ENCODE measurements at places on chromosomes 6 and 20. TPM values are rescaled to one million over a fixed set of nuclear protein-coding genes. Genes with fewer than 3 reads are reported as not detected.
A peak's percentile ranks its signal among the peaks of the same experiment; 100 is the strongest.

DNA sequence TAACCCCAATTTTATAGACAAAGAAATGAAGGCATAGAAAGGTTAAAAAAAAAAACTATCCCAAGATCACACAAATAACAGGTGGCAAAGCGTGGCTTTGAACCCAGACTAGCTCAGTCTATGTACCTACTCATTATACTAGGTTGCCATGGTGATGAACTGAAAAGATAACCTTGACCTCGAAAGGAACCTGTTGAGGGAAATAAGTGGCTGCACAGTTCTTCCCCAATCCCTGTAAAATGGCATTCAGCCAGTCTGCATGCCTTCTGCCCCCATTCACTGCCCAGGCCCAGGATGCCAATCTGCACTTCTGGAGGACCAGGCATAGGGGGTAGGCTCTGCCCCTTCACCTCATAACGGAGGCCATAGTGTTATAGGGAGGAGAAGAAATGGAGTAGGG lies 295.2 kb downstream of the PTPRT start:
- no peak for DNase-seq

DNA sequence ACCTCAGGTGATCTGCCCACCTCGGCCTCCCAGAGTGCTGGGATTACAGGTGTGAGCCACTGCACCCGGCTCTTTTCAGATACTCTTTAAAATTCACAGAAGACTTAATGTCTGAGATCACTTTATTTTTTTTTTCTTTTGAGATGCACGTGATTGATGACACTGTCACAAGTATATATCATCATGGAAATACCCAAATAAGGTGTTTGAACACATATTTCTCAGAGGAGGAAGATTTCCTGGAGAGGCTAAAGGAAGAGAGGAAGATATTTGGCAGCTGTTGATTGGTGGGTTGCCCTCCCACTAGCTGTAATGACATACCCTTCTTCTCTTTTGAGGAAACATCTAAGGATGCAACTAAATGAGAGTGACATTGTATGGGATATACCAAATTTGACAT lies 225.9 kb upstream of the CITED2 start:
- no peak for DNase-seq

Gene MCM8
- polyA plus RNA-seq, result 3.1 TPM

DNA sequence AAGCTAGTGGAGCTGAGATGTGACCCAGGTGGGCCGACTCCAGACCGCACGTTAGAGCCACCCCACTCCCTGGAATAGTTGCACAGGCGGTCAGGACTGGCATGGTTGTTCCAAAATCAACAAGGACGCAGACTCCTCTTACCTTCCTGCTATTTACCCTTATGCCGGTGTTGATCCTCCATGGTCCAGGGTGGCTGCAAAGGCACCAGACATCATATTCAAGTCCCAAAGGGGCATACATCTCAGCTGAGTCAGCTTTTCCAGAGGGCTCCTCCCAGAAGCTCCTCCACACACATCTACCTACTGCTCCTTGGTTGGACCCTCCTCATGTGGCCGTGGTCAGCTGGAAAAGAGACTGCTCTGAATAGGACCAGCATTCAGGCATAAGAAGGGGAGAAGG lies 112.2 kb downstream of the SYCP2 start:
- DNase-seq, result peak; percentile 47

GRCh38 chr6:12351672-12352071 lies 61.5 kb downstream of the EDN1 start:
- no peak for DNase-seq

GRCh38 chr20:2164966-2165365 lies 63.3 kb downstream of the STK35 start:
- no peak for DNase-seq

Gene FNDC11
- 0.98 TPM for polyA plus RNA-seq

GRCh38 chr6:150695652-150696051 lies 96.0 kb downstream of the PLEKHG1 start:
- no peak for DNase-seq

GRCh38 chr6:11744753-11745152 lies 33.9 kb downstream of the ADTRP start:
- no peak for DNase-seq

Gene PMEPA1
- 4.8 TPM for polyA plus RNA-seq

GRCh38 chr6:145147981-145148749 lies 587.2 kb downstream of the EPM2A start:
- DNase-seq, result no peak

DNA sequence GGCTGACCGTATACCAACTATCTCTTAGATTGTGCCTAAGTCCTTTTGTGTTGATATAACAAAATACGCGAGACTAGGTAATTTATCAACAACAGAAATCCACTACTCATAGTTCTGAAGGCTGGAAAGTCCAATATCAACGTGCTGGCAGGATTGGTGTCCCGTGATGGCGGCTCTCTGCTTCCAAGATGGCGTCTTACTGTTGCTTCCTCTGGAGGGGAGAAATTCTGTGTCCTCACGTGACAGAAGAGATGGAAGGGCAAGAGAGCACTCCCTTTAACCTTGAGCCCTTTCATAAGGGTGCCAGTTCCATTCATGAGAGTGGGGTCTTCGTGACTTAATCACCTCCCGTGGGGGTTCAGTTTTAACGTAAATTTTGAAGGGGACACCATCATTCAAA lies 28.1 kb downstream of the RNF144B start:
- DNase-seq, result no peak

DNA sequence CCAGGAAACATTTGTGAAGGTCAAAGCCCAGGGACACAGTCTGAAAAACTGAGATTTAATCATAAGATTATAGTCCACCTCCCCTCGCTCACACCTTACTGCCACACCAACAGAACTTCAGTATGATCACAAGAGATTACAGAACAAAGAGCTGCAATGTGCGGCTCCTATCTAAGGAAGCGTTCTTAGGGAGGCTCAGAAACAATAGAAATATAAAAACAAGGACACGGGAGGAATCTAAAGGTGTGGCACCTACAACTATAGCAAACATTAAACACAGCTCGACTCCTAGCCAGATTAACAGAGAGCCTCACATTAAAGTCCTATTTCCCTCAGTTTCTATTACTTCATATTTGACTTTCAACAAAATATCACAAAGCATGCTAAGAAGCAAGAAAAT lies 40.4 kb upstream of the THEMIS start:
- no peak for DNase-seq

Gene CCHCR1
- 11.1 TPM for polyA plus RNA-seq

- no peak for DNase-seq
Observed at GRCh38 chr20:42779216-42779615, 410.5 kb downstream of the PTPRT start.

DNA sequence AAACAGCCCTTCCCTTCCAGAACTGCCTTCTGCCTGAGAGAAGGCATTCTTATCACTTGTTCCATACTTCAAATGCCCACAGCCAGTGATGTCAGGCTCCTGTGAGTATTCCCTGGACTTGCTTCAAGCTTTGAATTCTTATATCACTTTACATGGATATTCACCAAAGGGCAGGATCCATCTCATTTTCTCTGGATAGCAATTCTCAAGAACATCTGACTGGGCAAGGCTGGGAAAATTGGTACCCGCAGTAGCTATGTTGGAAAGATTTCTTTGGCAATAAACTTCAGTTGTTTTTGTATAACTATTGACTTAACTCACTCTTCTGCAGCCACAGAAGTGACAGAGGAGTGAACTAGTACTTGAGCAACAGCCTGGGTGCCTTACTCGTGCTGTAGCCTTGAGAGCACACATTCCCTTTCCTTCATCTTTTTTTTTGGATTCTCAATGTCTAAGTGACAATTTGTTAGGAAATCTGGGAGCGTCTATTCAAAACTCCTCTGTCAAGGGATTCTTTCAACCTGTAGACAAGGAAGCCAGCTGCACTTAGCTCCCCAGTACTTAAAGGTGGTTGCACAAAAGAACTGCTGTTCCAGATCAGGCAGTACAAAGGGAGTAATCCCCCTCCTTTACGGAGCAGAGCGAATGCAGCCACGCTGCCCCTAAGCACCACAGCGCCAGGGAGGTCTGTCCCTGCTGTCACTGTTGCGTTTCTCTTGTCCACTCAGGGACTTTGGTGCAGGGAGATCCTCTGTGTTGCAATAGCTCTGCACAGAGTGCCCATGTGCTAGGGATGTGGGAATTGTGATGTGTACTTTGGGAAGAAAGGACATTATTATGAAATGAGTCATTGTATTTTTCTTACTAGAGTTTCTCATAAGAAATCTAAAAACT lies 69.6 kb downstream of the JAG1 start:
- no peak for DNase-seq

DNA sequence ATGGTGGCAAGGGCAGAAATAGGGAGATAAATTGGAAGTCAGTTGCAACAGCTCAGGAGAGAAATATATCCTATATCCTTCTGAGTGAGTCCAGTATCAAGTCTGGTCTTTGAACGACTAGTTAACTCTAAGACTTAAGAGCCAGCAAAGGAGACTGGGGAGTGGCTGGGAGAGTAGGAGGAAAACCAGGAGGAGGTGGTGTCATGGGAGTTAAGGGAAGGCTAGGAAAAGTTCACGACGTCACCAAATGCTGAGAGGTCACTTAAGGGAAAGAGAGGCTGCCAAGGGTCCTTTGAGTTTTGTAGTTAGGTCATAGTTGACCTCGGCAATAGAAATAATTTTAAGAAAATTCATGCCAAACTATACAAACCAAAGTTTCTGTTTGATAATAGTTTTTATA lies 25.1 kb downstream of the ACOT13 start:
- no peak for DNase-seq

Gene TFAP2C
- not detected for polyA plus RNA-seq

DNA sequence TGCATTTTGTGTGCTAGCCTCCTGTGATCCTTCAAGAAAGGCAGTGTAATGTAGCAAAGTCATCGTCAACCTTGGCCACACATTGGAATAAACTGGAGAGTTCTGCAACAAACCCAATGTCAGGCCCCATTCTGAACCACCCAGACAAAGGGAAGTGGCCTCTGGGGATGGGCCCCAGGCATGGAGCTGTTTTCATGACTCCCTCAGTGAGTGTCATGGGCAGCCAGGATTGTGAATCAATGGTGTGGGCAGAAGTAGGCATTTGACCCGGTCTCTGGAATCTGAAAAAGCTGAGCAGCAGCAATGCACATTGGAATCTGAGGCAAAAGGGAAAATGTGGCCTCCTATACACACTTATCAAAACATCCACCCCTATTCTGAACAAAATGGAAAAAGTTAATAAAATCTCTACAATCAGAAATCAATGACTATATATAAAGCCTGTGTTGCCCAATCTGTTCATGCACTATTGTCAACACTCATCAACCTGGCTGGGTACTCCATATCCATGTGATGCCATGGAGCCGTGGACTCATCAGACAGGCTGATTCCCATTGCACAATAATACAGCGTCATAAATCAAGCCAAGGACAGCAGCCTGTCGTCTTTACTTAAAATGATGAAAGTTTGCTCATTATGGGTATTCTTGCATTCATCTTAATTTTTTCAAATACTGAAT lies 134.9 kb upstream of the STMND1 start:
- no peak for DNase-seq

DNA sequence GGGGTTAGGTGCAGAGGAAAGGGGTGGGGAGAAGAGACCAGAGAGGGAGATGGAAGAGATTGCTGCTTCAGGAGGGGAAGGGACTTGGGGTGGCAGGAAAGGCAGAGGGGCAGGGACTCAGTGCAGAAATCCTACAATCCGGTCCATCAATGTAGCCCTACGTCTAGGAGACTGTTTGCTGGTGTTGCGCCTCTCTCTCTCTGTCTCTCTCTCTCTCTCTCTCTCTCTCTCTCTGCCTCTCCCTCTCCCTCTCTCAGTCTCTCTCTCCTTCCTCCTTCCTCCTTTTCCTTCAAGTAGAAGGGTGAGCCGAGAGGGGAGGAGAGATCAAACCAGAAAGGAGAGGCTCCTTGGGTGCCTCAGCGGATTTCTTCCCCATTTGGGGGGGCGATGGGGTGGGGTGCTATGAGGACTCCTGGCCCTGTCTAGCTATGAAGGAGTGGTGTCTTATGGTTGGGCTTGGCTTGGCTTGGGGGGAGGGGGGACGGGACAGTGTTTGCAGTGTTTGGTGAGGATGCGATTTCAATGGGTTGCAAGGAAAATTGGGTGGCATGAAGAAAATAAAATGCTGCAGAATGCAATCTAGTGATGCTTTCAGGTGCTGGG lies 181.2 kb downstream of the TBXT start:
- DNase-seq, result no peak

DNA sequence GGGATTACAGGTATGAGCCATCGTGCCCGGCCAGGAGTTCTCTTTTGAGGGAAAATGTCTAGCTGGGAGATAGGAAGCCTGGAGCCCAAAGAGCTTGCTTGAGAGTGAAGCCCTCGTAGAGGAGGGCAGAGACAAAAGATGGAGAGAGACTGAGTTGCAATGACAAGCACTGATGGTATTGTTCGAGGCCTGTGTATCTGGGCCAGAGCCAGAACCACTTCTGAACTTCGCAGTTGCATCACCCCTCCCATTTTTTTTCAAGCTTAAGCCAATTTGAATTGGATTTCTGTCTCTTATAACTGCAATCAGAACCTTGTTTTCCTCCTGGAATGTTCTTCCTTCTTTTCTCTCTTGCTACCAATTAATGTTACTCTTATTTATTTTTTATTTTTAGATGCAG lies 83.1 kb downstream of the KCNB1 start:
- DNase-seq, result no peak

Gene TRIM31
- 0.09 TPM for polyA plus RNA-seq

GRCh38 chr6:3748208-3749066 lies 3.1 kb downstream of the PXDC1 start:
- no peak for DNase-seq

Gene CDSN
- polyA plus RNA-seq, result not detected

DNA sequence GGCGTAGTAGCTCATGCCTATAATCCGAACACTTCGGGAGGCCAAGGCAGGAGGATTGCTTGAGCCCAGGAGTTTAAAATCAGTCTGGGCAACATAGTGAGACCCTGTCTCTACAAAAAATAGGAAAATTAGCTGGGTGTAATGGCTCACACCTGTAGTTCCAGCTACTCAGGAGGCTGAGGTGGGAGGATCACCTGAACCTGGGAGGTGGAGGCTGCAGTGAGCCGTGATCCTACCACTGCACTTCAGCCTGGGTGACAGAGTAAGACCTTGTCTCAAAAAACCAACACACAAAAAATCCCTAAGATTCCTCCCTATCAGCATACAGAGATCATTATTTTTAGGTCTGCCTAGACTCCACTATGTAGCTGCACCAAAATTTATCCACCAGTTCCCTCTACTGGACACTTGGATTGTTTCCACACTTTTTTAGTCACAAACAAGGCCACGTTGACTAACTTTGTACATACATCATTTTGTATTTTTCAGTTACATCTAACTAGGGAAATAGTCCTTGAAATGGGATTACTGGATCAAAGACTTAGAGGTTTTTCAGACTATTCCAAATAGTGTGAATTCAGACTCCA lies 3.6 kb upstream of the PHF1 start:
- DNase-seq, result no peak
